HT1080 (cell line): ENCODE measurements at places on chromosomes 3 and 15.

DNA sequence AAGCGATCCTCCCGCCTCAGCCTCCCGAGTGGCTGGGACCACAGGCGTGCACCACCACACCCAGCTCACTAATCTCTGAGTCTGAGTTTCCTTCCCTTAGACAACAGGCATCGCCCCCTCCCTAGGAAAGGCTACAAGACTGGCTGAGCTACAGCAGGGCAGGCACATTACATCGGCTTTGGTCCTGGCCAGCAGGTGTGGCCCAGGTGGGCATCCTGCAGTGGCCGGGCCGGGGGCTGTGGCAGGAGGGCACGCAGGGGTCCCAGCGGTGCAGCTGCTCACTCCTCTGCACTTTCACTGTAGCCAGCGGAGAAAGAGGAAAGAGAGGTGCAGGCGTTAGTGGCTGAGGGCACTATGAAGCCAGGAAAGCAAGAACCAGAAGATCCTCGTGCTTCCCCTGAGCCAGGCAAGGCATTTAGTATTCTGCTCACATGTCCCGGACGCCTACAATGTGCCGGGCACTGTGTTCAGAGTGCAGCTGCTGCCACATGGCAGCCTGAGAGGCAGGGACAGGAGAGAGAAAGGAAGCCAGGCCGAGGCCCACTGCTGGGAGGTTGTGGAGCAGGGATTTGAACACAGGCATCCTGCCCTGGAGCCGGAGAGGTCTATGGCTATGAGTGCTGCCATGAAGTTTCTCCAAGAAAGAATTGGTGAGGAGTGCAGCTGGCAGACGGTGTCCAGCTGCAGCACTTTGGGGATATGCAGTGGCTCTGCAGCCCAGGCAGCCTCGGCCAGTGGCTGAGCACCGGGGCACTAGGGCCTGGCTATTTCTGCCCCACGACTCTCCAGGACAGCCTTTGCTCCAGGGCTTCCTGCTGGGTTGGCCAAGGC is 22.3 kb downstream of the GRIP2 start:
- no peak for DNase-seq

GRCh38 chr3:117074826-117075225 is 365.2 kb downstream of the TUSC7 start:
- DNase-seq = no peak

DNA sequence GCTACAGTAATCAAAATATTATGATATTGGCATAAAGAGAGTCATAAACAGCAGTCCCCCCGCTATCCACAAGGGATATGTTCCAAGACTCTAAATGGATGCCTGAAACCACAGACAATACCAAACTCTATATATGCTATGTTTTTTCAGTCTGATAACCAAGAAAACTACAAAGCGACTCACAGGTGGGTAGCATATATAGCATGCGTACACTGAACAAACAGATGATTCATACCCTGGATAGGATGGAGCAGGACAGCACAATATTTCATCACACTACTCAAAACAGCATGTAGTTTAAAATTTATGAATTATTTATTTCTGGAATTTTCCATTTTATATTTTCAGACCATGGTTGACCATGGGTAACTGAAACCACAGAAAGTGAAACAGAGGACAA is 87.0 kb upstream of the PPP2R3A start:
- DNase-seq = peak; percentile 86

- peak; percentile 72 for DNase-seq
These were observed 711 bp downstream of the XXYLT1 start for GRCh38 chr3:195270079-195270816.

DNA sequence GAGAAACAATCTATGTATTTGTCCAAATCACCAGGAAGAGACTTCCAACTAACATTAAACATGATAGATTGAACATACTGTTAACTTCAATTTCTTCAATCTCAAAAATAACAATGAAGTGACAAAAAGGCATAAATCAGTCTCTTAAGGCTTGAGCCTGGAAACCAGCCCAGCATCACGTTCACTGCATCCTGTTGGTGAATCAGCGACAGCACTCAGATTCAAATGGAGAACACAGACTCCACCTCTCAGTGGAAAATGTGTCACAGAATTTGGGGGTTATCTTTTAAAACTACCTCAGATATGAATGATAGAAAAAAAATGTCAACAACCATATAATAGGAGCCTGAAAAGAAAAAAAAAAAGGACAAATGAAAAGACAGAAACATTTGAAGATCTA is 212.0 kb downstream of the MINAR1 start:
- DNase-seq = peak; percentile 84

GRCh38 chr3:37952564-37952963 is 38.0 kb upstream of the VILL start:
- peak; percentile 44 for DNase-seq
